Smooth muscle cell of the coronary artery (primary cell): ENCODE measurements at places on chromosomes 7 and 10. TPM values are rescaled to one million over a fixed set of nuclear protein-coding genes. Genes with fewer than 3 reads are reported as not detected.

Gene H2BK1
- total RNA-seq, result not detected in 2 replicates

Gene CYP2C19
- total RNA-seq, result not detected in 2 replicates

Gene MACC1
- 0.08 and 0.12 TPM in 2 replicates for total RNA-seq

Gene HOXA10
- total RNA-seq, result not detected in 2 replicates

Gene CEP41
- 7.5 TPM in 2 replicates for total RNA-seq

Gene DMBT1
- total RNA-seq, result under 0.01 and 0.12 TPM in 2 replicates

Gene SUMF2
- 184 and 185 TPM in 2 replicates for total RNA-seq

Gene RAPGEF5
- total RNA-seq, result 1.7 and 1.9 TPM in 2 replicates

Gene MYL7
- 0.82 TPM in 1 of 2 replicates, not detected in the other for total RNA-seq

Gene C10orf67
- total RNA-seq, result not detected in 2 replicates

Gene IGFBP3
- 73.8 and 149 TPM in 2 replicates for total RNA-seq

Gene TUBB8
- total RNA-seq, result not detected in 2 replicates

Gene PRSS37
- not detected in 2 replicates for total RNA-seq

Gene KEL
- total RNA-seq, result 0.53 TPM in 1 of 2 replicates, not detected in the other

Gene ZPBP
- not detected in 2 replicates for total RNA-seq

Gene OR2AE1
- 0.12 TPM in 1 of 2 replicates, not detected in the other for total RNA-seq

Gene CHN2
- 1.2 and 2.2 TPM in 2 replicates for total RNA-seq

Gene CTNNA3
- not detected in 2 replicates for total RNA-seq

Gene NPY4R2
- 0.12 TPM in 1 of 2 replicates, not detected in the other for total RNA-seq

Gene ADAM8
- total RNA-seq, result 0.60 and 2.0 TPM in 2 replicates

Gene ZMIZ2
- total RNA-seq, result 8.0 and 8.3 TPM in 2 replicates

Gene KIF11
- 1.2 and 6.5 TPM in 2 replicates for total RNA-seq

Gene DLD
- 26.7 and 42.0 TPM in 2 replicates for total RNA-seq

Gene LRRC61
- 0.08 TPM in 1 of 2 replicates, not detected in the other for total RNA-seq

Gene ARHGEF5
- total RNA-seq, result 1.2 and 3.5 TPM in 2 replicates

Gene SEMA3A
- total RNA-seq, result 6.0 and 91.7 TPM in 2 replicates

Gene EBF3
- 3.9 and 8.8 TPM in 2 replicates for total RNA-seq

Gene GIMAP8
- under 0.01 and 0.12 TPM in 2 replicates for total RNA-seq

Gene ENTPD1
- 0.60 and 1.2 TPM in 2 replicates for total RNA-seq

Gene AOC1
- total RNA-seq, result not detected in 2 replicates

Gene IFIT1B
- total RNA-seq, result not detected in 2 replicates

Gene POLR1F
- 8.2 and 14.3 TPM in 2 replicates for total RNA-seq

Gene SHH
- total RNA-seq, result not detected in 2 replicates

Gene UCMA
- not detected in 2 replicates for total RNA-seq

Gene SEMA3C
- total RNA-seq, result 216 and 250 TPM in 2 replicates

Gene GPNMB
- total RNA-seq, result 45.9 and 507 TPM in 2 replicates

Gene OR2A12
- not detected in 2 replicates for total RNA-seq

Gene PPP1R17
- total RNA-seq, result not detected in 2 replicates

Gene KLF14
- not detected in 2 replicates for total RNA-seq

Gene SLC16A12
- 0.12 and 0.75 TPM in 2 replicates for total RNA-seq

Gene NANOS1
- 0.12 and 0.75 TPM in 2 replicates for total RNA-seq

Gene IQUB
- total RNA-seq, result 0.30 and 0.35 TPM in 2 replicates

Gene DBNL
- total RNA-seq, result 171 and 262 TPM in 2 replicates

Gene PDE6C
- not detected in 2 replicates for total RNA-seq

Gene MDH2
- 43.1 and 61.3 TPM in 2 replicates for total RNA-seq

Gene TMEM72
- not detected in 2 replicates for total RNA-seq
